Activated T-helper 17 cell treated with anti-CD3 and anti-CD28 coated beads, Interleukin-2, amount 50 U/mL, for 72 hours (primary cell): ENCODE measurements at places on chromosomes 11 and 22.

- ATAC-seq, result peak; percentile 46
Observed at GRCh38 chr22:43884600-43885318, 7.1 kb downstream of the PNPLA5 start.

GRCh38 chr11:69130654-69131053, 25.1 kb upstream of the SMIM38 start:
- no peak for ATAC-seq

DNA sequence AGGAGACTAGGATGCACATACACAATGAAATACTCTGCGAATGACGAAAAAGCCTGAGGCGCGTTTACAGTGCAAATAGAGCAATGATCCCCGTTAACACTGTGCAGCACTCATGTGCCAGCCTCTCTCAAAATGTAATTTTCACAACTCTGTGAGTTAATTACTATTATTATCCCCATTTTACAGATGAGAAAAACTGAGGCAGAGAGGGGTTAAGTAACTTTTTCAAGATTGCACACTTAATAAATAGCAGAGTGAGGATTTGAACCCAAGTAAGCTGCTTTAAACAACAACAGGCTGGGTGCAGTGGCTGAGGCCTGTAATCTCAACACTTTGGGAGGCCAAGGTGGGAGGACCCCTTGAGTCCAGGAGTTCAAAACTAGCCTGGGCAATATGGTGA, 21.6 kb upstream of the SYT12 start:
- ATAC-seq, result no peak

DNA sequence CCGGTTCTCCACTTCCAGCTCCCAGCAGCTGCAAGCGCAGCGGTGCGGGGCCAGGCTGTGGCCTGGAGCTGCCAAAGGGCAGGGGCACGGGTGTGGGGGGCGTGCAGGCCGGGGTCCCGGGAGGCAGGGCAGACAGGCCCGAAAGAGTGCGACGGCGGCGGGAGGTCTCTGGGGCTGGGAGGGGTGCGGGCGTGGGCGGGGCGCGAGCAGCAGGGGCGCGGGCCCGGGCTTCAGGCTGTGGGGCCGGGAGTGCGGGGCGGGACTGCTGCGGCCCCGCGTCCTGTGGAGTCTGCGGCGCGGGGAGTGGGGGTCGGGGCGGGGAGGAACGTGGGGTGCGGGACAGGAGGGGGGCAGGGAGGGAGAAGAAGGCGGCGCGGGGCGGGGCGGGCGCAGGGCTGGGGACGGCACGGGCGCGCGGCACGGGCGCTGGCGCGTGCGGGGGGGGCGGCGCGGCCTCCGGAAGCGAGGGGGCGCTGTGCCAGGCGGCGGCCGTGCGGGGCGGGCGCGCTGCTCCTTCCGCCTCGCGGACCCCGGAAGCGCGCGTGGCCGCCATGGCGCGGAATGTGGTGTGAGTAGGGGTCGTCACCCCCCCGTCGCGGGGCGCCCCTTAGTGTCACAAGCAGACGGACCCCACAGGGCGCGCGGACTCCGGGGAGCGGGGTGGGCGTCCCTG, at the start of gene MRPL23:
Gene MRPL23 (plus strand): TSS at position 521 of the 673 bp plus-strand sequence. CDS start 31 bp downstream, at position 552.
- ATAC-seq, result peak; percentile 86

GRCh38 chr11:110778343-110778742, 66.1 kb upstream of the ARHGAP20 start:
- ATAC-seq, result no peak

- no peak for ATAC-seq
Observed at GRCh38 chr11:64347193-64347867, 7.3 kb downstream of the CCDC88B start.

GRCh38 chr11:46330563-46331281, 16.5 kb upstream of the DGKZ start:
- ATAC-seq, result no peak

- no peak for ATAC-seq
Observed at GRCh38 chr22:32836280-32837123, 35.0 kb downstream of the TIMP3 start.

GRCh38 chr11:104897891-104898684, at the start of gene CASP12:
Gene CASP12, minus strand, starts transcription at chr11:104898460.
- ATAC-seq, result peak; percentile 66

GRCh38 chr11:57974848-57975601, 48.7 kb upstream of the OR9Q1 start:
- ATAC-seq, result no peak

DNA sequence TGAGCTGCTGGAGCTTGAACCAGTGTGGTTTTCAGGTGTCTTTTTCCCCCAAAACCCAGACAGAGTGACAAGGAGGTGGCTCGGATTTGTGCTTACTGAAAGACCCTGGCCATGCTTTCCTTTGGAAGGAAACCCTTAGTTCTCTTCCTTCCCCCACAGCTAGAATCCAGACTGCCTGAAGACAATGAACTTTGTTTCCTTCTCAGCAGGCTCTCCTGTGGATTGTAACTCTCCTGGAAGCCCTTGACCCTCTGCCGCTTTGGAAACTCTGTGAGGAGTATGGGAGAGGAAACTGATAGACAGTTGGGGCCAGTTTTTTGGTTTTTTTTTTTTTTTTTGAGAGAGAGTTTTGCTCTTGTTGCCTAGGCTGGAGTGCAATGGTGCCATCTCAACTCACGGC, 62.1 kb upstream of the SESN3 start:
- ATAC-seq, result no peak

DNA sequence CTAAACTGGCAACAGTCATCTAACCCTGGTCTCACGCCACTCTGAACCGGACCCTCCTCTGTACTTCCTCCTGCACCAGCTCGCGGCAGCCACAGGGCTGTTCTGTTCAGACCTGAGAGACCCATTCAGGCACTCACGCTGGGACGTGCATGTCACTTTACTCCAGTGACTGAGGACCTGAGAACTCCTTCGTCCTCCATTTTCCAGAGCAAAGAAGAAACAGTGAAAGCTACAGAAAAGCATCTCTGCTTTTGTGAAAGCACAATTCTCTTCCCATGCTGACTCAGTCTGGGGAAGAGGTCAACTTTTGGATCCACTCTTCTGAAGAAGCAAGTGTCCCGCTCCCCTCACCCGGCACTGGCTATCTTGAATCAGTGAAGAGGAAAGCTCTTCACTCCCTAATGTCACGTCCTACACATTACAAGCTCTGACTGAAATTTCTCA, 24.5 kb downstream of the PISD start:
- no peak for ATAC-seq

- no peak for ATAC-seq
Observed at GRCh38 chr11:12581923-12582322, 92.3 kb upstream of the TEAD1 start.

- no peak for ATAC-seq
Observed at GRCh38 chr11:117823946-117824420, 561 bp downstream of the FXYD2 start.

DNA sequence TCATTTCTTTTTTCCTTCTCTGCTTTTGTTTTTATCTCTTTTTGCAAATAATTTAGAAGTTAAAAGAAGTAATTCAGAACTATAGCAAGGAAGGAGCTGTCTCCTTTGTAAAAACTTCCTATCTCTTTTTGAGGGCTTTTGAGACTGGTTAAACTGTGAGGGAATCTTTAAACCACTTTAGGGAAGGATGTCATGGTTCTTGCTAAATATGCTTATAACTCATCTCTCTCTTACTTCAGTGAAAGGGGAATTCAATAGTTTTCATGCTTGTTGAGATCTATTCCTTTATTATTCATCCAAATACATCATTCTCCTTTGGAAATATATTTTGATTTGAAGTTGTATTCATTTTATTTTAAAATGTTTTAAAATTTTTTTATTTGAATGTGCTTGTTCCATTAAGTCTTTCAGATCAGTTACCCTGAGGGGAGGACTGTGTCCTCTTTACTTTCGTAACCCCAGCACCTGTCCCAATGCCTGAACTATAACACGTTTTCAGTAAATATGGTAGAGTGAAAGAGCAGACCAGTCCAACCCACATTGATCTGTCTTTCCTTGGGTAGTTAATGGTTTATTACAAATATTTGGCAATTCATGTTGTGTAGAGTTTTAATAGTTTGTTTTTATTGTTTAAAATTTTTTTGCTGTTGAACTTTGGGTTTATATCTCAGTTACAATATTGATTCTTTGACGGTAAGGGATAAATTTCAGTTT, 27.5 kb downstream of the AMOTL1 start:
- no peak for ATAC-seq

GRCh38 chr11:120335556-120335907, 681 bp upstream of the ARHGEF12 start:
- ATAC-seq, result peak; percentile 31

DNA sequence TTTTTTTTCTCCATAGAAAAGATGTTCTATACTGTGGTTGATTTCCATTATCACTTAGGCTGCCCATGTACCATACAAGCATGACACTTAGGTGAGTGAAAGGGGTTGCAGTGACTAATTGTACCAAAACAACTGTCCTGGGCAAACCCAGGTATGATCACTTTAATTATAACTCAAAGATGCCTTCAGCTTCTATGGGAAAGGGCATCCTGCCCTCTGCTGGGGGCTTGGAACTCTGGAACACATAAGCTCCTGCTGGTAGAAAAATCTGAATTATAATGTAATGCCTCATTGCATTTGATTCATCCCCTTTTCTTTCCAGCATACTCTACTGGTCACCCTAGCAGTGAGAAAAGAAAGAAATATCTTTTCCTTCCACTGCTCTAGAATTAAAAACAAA, 206.3 kb downstream of the DDX10 start:
- peak; percentile 67 for ATAC-seq

DNA sequence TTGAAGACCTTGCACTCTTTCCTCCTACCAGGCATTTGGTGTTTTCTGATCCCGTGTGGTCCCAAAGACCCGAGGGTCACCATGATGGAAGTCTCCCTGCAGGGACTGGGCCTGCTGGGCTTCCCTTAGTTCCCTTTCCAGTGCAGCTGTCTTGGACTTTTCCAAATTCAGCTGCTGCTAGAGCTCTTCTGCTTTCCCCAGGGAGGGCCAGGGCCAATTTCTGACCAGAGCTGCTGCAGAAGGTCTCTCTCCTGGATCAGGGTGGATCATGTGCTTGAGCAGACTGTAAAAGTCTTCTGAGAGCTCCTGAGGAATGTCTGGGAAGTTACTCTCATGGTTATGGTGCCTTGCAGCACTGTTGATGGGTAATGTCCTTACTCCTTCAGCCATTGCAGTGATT, 23.2 kb downstream of the LDLRAD3 start:
- no peak for ATAC-seq

GRCh38 chr11:82753921-82754320, 20.3 kb upstream of the FAM181B start:
- ATAC-seq, result no peak

DNA sequence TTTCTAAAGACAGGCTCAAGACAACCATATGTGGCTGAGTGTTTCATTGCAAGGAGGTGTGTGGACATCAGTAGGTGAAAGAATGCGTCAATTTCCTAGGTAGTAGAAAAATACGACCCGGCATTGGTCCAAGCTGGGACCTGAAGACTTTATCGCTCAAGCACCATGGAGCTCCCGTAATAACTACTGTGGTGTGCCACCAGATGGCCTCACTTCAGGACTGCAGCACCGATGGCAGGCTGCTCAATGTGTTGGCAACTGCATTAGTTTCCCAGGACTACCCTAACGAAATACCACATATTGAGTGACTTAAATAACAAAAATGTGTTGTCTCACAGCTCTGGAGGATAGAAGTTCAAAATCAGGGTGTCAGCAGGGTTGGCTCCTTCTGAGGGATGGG, 72.4 kb upstream of the FAT3 start:
- no peak for ATAC-seq

DNA sequence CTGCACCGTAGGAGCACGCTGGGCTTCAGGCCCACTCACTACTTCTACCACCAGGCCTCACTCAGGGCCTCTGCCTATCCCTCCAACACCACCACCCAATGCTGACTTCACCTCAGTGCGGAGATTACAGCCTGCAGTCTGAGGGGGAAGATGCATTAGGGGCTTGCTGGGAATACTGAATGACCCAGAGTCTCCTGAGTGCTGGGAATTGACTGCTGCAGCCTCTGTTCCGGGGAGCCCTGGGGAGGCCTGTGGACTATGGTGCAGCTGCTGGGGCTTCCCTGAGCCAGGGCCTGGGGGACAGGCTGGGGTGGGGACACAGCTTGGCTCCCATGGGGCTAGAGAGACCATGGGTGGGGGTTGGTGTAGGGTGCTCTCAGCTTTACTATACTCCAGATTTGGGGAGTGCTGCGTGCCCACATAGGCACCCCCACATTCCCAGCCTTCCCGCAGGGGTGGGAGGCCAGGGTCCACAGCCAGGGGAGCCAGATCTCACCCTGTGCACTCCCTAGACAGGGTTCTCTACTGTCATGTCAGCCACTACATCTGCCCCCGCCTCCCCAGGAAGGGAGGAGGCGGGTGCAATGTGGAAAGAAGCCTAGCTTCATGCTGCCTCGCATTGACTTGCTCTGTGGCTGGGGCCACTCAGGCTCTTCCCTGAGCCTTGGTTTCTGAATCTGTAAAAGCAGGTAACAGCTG, 44.4 kb downstream of the GDPD5 start:
- no peak for ATAC-seq

GRCh38 chr11:126492331-126493082, 137.0 kb downstream of the ST3GAL4 start:
- ATAC-seq, result no peak

DNA sequence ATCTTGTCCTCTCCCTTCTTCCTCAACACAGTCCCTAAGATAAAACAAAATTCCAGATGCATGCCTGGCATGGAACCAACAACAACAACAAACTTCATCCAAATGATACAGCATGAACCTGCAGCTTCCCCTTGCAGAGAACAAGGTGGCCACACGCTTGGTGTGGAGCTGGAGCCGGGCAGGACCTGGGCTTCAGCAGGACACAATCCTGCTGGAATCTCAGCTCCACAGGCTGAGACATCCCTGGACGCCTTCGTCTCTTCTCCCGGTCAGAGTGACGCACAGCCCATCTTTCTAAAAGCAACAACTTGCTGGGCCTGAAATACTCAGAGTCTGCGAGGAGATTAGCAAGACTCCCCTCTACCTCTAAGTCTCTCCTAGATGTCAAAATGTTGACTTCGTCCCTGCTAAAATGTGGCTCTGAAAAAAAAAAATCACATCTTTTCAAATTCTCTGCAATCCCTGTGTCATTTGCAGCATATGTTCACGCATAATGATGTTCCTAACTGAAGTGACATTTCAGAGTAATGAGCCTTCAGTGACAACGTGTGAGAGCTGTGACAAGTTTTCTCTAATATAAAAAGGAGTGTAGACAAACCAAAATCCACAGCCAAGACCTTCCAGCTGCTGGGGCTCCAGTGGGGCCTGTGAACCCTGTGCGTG, 1232.3 kb downstream of the TBC1D22A start:
- no peak for ATAC-seq

- ATAC-seq, result no peak
Observed at GRCh38 chr11:86719781-86720463, 47.5 kb upstream of the ME3 start.

DNA sequence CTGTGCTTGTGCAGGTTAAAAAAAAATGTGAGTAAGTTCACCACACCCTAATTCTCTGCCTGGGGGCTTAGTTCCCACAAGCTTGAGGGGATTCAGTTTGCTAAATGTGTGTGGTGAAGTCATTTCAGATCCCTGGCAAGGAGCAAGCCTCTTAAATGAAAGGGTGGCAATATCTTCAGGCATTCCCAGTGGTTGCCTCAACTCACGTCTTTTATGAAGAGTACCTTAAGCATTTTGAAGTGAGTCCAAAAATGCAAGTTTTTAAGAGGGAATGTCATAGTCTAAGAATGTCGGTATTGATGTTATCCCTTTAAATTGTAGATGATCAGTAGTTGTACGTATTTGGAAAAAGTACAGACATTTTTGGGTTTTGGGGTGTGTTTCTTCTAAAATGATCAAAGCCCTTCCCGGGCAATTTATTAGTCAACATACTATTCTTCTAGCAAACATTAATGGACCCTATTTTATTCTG, 4.9 kb downstream of the TCP11L1 start:
- ATAC-seq, result no peak

- ATAC-seq, result no peak
Observed at GRCh38 chr11:99316776-99317520, 296.2 kb downstream of the CNTN5 start.
